ENCODE measurements at places on chromosomes 4 and X.

DNA sequence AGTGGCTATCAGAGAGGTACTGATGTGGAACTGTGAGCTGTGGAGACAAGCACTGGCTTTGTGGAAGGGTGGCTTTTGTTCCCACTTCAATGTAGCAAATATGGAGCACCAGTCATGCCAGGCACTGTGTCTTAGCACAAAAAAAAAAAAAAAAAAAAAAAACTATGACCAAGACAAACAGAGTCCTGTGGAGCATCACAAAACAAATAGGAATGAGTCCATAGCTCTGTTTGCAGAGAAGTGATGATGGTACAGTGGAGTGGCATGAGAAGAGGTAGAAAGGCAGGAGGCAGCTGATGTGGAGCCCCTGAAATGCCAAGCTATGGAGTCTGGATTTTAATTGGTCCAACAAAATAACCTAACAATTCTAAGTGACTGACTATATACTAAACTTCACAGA is 116.9 kb downstream of the RAB28 start:
- no peak for DNase-seq

GRCh38 chr4:879729-880077 is 52.4 kb downstream of the GAK start:
- no peak for DNase-seq

GRCh38 chrX:77925764-77926163 is 15.3 kb downstream of the ATP7A start:
- DNase-seq: no peak

GRCh38 chr4:8419222-8420041 is 21.1 kb downstream of the ACOX3 start:
- DNase-seq: no peak

DNA sequence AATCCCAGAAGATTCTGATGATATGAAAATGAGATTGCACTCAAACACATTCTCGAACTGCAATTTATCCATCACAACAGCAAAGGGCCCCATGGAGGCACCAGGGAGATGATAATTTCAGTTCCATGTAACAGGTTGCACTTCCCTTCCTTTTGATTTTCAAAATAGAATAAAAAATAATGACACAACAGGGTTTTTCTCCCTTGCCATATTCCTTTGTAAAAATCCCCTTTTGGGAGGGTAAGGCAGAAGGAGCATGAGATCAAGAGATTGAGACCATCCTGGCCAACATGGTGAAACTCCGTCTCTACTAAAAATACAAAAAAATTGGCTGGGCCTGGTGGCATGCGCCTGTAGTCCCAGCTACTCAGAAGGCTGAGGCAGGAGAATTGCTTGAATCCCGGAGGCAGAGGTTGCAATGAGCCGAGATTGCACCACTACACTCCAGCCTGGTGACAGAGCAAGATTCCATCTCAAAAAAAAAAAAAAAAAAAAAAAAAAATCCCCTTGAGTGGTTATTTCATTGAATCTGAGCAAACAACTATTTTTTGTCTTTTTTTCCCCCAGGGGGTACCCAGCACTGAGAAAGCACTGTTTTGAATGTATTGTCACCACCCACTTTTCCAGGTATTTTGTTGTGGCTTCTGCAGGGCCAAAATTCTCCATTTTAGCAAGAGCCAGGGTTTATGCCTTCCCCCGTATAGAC is 26.7 kb downstream of the TBC1D9 start:
- no peak for DNase-seq

DNA sequence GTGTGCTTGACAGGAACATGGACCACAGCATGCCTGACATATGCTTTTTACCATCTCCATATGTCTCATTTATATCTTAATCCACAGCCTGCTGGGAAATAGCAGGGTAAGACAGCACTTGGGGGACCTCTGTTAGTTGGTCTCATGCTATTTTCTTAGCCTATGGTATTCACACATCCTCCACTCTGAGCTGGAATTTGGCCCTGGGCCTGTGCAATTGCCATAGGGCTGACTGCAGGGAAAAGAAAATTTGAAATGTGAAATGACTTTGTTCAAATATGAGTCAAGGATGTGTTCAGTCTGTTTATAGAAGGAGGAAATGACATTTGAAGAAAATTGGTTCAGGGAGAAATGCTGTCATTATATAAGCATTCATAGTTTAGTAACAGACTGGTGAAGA is 9.6 kb upstream of the MAP7D3 start:
- no peak for DNase-seq

GRCh38 chrX:68659385-68659784 is 11.9 kb downstream of the STARD8 start:
- no peak for DNase-seq

GRCh38 chr4:181858741-181859140 is 384.5 kb upstream of the TENM3 start:
- no peak for DNase-seq

DNA sequence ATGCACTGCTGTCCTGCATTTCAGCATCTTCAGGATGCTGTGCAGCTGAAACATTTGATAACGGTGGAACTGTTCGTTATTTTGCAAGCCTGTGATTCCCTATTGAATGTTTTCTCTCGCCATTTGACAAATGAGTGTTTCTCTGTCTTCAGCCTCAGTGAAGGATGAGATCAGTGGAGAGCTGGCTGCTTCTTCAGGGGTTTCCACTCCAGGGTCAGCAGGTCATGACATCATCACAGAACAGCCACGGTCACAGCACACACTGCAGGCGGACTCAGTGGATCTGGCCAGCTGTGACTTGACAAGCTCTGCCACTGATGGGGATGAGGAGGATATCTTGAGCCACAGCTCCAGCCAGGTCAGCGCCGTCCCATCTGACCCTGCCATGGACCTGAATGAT is 52.6 kb downstream of the HTT start:
- no peak for DNase-seq

- DNase-seq: no peak
Observed at GRCh38 chr4:84362896-84363655, 136.0 kb downstream of the NKX6-1 start.
